ENCODE measurements at places on chromosomes 7 and 10.

DNA sequence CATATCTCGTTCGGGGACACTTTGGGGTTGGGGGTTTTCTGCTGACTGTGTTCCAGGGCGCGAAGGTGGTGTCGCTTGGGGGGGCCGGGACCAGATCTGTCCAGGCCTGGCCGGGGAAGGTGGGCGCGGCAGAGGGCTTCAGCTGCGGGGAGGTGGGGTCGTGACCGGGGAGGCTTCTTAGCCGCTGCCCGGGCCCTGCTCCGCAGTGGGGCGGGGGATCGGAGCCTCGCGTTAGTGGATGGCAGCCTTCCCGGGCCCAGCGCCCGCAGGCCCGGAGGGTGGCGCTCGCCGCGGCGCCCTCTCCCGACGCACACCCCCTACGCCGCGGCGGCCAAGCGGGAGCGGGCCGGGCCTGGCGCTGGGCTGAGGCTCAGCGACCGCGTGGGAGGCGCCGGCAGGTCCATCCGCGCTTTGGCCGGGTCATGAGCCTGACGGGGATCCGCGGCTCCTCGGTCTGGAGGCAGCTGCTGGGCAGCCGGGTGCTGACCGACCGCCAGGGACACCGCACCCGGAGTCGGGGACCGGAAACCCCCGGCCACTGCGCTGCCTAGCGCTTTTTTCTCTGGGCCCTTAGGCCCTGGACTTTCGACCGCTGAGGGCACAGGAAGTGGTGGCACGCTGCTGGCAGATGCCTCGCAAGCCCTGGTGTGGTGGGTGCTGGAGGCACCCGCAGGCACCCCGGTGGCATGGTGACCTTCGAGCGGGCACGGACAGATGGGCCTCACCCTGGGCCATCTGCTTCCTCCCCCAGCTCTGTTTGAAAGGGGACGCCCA, 1.2 kb downstream of the AGAP3 start:
- no peak for DNase-seq

DNA sequence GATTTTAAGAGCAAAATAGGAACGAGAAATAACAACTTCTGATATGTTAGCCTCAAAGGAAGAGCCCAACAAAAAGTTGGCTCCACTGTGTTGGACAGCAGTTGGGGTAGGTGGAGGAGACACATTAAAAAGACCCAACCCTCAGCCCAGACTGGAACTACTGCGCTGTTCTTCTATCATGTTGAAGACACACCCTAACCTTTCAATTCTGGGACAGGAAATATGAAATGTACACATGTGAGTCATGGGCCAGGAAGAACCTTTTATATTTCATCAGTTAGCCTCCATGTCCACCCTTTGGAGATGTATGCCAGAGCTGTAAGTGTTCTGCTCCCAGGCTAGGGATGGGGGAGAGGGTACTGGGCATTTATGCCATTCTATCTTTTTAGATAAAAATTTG, 22.1 kb downstream of the CLDN12 start:
- no peak for DNase-seq

DNA sequence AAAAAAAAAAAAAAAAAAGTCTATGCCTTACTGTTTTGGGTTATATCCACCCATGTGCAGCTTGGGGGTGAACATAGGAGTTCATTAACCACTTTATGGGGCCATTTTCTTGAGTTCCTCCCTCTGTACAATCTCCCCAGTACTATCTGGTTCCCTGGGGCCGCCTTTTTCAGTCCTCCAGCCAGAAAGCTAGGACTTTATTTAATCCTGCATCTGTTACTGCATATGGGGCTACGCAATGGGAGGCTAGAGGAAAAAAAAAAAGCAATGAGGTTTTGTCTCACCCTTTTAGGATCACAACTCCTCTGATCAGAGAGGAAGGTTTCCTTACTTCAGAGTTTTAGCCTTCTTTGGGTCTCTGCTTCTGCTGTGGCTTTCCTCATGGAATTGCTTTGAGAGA, 51.0 kb downstream of the BTRC start:
- DNase-seq: no peak

- no peak for DNase-seq
Observed at GRCh38 chr7:125336326-125336725, 406.7 kb upstream of the POT1 start.

DNA sequence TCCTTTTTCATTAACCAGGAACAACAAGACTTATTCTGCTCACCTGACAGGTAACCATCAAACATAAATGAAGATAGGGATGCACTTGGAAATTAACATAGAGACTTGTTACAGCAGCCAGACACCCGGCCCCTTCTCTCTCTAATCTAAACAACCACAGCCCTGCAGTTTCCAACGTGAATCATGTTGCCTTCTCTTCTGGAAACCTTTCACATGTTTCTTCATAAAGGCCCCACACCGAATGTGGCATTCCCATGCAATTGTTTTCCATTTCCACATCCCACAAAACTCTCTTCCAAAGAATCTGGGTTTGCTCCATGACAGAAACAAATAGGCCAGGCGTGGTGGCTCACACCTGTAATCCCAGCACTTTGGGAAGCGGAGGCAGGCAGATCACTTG, 15.0 kb upstream of the WDR86 start:
- no peak for DNase-seq

GRCh38 chr10:28494420-28494819, 38.5 kb upstream of the WAC start:
- no peak for DNase-seq

DNA sequence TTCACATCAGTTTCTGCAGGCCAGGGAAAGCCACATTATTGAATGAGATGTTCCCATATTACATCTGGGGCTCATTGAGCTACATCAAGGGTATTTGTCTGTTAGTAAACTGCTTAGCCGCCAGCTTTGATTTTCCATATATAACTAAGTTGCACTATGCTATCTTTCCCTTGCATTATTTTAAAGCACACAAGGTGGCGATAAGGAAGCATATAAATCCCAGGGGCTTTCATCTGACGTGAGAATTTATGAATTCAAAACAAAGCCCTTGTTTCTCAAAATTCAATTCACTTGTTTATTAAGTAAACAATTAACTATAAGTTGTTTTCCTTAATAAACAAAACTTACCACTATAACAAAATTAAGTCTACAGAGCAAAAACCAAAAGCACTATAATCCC, 334.1 kb upstream of the TPK1 start:
- DNase-seq: no peak

- no peak for DNase-seq
Observed at GRCh38 chr7:1673581-1674118, 3.6 kb downstream of the ELFN1 start.

GRCh38 chr10:128854963-128855362, 612.1 kb upstream of the MGMT start:
- no peak for DNase-seq

GRCh38 chr7:132244903-132245480, 331.3 kb downstream of the PLXNA4 start:
- no peak for DNase-seq

- no peak for DNase-seq
Observed at GRCh38 chr7:25478925-25479324, 250.6 kb upstream of the NPVF start.

GRCh38 chr7:79668292-79668691, 214.8 kb upstream of the MAGI2 start:
- no peak for DNase-seq

- DNase-seq: no peak
Observed at GRCh38 chr10:12934777-12935176, 66.7 kb downstream of the CCDC3 start.

- no peak for DNase-seq
Observed at GRCh38 chr10:111273235-111273634, 196.4 kb downstream of the ADRA2A start.

- no peak for DNase-seq
Observed at GRCh38 chr7:102111061-102112041, 175.3 kb upstream of the SH2B2 start.

DNA sequence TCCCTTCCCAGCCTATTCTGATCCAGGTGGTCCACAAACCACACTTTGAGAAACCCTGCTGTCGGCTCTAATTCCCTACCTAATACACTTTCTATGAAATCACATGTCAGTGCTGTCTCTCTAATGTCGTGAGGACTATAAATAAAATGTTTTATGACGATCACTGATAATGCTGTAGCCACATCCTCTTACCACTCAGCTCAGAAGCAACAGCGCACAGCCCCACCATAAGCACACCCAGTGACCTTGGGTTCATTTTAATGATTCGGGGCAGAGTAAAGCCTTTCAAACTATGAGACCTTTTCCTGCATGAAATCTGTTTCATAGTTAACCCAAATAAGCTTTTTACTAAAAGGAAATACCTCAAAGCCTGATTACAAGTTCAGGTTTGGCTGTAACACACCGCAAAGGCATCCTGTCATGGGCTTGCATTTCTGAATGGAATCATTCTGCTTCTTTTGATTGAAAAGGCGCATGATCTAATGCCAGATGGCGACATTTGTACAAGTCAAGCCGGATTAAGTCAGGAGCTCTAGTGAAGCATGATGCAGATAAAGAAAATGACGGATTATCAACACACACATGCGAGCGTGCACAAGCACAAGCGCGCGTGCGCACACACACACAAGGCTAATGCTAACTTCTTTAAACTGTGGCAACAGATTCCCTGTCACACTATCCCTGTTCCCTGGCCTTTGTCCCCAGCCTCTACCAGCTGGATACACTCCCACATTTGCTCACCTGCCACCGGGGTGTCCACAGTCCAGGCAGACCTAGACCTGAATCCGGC, 180.5 kb upstream of the PDE1C start:
- no peak for DNase-seq

DNA sequence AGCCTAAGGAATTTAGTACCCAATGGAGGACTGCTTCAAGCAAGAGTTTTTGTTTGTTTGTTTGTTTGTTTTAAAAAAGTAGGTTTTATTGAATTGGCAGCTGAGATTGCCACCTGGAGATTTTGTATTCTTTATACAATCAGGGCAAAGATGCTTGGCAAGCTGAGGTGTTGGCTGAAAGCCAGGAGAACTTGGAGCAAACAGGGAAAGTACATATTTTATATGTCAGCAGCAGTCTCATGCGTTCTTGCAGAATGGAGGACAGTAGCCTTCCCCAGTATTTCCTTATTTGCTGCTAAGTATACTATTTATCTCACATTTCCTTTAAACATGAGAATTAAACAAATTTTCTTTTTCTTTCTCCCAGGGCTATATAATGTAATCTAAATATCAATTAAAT, 22.6 kb upstream of the ICA1 start:
- no peak for DNase-seq

- DNase-seq: no peak
Observed at GRCh38 chr7:96061009-96061408, 260.9 kb downstream of the SLC25A13 start.

- no peak for DNase-seq
Observed at GRCh38 chr7:157976406-157976805, 611.2 kb downstream of the PTPRN2 start.

- DNase-seq: no peak
Observed at GRCh38 chr7:44073664-44074348, 8.4 kb upstream of the PGAM2 start.

DNA sequence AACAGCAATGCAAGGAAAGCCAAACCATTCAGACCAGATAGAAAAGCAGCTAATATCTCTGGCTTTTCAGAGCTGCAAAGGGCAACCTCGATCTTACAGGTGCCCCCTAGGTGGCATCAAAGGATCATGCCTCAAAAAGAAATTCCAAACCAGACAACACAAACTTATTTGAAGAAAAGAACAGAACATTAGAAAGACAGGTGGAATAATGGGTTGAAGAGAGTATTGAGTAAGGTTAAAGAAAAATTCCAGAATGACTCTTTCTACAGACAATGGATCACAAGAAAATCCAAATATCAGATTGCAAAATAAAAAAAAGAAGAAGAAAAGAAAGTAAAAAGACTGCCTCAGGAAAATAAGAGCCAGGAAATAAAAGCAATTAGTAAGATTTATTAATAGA, 213.7 kb downstream of the ELMO1 start:
- no peak for DNase-seq

DNA sequence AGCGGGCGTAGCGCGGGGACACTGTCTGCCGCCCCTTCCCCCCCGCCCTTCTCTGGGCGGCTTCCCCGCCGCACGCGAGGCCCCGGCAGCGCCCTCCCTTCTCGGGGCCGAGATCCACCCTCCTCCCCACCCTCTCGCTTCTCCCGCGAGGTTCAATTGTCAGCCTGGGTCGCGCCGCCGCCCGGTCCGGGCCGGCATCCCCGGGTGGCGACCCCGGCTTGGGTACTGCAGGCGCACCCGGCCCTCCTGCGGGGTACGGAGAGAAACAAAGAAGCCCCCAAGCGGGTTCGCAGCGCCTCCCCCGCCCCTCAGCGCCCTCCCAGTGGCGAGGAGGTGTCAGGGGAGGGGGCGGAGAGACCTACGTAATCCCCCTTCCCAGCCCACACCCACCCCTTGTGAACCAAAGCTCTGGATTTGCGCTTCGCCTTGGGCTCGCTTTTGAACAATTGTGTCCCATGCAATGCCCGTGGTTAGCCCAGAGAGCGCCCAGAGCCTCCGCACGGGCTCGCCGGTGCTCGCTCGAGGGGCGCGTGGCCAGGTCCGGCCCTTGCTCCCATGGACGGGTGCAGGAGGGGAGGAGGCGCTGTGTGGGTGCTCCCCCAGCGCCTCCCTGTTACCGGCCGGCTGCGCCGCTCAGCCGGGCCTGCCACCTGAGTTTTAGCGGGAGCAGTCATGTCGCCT, 634 bp downstream of the HECW1 start:
- no peak for DNase-seq

DNA sequence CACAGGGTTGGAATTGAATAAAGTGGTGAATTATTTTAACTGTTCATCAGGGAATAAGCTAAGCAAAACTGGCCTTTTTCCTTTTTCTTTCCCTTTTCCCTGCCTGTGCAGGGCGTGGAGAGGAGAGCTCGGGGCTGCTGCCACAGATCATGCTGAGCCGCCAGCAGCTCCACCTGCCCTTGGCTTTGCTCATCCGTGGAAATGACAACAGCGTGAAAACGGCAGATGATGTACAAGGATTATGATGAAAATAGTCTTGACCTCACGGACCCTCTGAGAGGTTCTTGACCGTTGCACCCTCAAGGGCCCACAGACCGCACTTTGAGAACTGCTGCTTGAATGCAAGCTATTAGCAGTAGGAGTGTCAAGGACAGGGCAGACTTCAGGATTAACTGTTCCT, 10.6 kb downstream of the PPP2R2D start:
- DNase-seq: no peak

DNA sequence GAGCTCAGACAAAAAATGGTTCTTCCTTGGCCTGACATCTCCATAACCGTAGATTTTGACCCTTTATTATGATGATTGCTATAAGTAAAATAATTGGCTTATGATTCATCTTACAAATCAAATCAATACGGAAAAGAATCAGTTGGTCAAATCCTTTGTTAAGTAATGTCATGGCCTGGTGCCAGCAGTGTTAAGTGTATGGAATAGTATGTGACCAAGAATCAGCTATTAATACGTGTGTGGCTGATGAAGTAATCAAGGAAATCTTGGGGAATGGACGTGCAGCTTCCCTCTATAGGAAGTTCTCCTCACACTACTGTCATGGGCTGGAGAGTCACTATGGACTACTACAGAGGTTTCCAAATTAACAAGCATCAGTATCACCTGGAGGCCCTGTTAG, 230.6 kb downstream of the TWIST1 start:
- DNase-seq: no peak

- DNase-seq: no peak
Observed at GRCh38 chr10:22365233-22365632, 19.9 kb downstream of the SPAG6 start.
